ENCODE measurements at places on chromosomes 12 and 14.

GRCh38 chr14:21077672-21078071 lies 7.6 kb downstream of the ARHGEF40 start:
- no peak for DNase-seq

- no peak for DNase-seq
These were observed 448.2 kb downstream of the RGS6 start for GRCh38 chr14:72380456-72380855.

DNA sequence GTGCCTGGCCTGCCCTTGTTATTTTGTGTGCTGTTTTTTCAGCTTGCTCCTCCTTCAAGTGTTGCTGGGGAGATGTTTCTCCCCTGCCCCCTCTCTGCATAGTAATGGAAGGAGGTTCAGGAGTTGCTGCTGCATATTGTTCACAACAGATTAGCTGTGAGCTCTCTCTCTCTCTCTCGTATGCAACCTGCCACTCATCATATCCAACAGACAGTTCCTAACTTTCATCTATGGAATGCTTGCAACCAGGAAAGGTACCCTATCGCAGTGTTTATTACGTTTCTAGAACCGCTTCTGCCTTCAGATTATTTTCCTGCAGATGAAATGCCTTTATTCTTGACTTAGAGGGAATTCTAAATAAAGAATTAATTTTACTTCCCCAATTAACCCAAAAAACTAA lies 372.9 kb downstream of the RMST start:
- DNase-seq, result no peak

DNA sequence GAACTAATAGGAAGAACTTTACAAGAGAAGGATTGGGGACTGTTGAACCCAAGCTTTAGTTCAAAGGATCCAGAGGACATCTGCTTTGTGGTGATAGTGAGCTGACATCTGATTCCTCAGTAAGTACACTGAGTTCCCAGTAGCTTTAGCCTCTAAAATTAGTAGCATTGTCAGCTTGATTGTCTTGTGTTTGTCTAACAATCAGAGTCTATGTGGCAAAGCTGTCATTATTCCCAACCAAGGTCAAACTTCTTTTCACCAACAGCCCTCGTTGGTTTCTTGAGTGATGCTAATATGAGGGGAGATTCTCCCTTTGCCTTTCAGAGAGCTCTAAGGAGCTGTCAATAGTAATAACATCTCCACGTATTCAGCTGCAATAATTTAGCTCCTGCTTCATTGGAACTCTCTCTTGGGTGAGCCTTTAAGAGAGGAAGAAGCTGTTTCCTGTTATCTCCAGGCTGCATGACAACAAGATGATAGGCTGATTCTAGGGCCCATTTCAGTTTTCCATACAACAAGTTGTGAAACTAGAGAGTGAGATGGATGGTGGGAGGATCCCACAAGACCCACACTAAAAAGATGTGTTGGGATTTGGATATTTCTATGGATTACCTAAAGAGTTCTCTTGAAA lies 46.7 kb downstream of the TGFB3 start:
- no peak for DNase-seq

DNA sequence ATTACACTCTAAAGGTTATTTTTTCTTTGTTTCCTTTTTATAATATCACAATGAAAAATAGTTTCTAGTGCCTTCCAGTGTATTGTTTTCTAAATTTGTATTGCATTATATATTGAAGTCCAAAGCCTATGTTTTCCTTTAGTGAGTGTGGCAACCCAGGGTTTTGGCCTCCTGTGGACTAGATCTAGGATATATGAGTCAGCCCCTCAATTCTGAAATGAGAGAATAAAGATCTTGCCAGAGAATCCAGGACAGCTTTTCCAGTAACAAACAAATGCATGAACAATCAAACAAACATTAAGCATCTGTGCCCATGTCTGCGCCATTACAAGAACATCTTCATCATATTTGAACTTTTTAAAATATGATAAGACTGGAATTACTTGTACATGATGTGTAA lies 70.7 kb upstream of the SSTR1 start:
- no peak for DNase-seq

DNA sequence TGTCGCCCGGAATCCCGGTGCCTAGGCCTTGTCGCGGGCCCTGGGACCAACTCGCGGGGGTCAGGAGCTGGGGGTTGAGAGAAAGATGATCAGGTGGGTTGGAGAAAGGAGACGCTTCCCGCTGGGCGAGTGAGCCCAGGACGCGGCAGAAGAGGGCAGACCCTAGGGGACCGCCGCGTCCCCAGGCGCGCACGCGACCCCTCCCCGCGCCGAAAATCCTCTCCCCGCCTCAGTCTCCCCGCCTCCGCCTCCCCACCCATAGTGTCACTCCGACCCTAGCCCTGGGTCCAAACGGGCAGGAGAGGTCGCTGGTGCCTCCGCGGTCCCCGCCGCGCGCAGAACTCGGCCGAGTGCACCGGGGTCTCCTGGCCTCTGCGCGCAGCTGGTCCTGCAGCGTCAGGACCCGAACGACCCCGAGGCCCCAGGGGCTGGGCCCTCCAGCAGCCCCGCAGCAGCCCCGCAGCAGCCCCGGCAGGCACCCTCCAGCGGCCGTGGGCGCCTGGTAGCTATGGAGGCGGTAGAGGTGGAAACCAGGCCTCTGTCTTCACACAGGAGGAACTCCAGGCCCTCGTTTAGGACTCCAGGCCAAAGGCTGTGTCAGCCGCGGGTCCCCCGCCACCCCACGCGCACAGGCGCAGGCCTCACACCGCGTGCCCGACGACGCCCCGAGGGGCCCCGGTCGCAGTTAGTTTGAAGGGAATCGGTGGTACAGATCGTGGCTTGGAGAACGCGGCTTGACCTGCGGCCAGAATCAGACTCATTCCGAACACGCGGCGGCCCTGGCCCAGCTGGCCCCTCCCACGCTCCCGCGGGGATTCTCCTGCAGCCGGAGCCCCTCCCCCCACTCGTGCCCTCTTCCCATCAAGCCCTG lies 60.1 kb upstream of the EIF5 start:
- DNase-seq, result no peak

GRCh38 chr12:24759155-24759554 lies 189.7 kb downstream of the BCAT1 start:
- DNase-seq, result no peak
